ENCODE measurements at places on chromosomes 7 and 10.

DNA sequence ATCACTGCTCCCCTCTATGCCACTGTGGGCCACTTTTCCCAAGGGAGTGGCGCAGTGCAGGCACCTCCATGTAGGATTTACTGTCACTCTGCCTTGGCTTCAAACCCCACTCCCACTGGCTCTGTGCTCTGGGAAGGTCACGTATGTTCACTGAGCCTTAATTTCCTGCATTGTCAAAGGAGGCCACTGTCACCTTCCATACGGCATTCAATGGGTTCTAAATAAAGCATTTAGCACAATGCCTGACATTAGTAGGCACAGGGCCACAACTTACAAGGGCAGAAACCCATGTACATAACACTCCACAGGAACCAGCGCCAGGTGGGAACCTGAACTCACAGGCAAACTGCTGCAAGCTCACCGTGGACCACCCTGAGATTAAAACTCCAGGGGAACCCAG, 196.4 kb downstream of the USP6NL start:
- no peaks in the 10 kb centered on the region for H3K36me3 ChIP-seq
- no peak overlapping the region for H3K27ac ChIP-seq
- H3K27me3 ChIP-seq: no peaks in the 10 kb centered on the region
- no peak for DNase-seq

DNA sequence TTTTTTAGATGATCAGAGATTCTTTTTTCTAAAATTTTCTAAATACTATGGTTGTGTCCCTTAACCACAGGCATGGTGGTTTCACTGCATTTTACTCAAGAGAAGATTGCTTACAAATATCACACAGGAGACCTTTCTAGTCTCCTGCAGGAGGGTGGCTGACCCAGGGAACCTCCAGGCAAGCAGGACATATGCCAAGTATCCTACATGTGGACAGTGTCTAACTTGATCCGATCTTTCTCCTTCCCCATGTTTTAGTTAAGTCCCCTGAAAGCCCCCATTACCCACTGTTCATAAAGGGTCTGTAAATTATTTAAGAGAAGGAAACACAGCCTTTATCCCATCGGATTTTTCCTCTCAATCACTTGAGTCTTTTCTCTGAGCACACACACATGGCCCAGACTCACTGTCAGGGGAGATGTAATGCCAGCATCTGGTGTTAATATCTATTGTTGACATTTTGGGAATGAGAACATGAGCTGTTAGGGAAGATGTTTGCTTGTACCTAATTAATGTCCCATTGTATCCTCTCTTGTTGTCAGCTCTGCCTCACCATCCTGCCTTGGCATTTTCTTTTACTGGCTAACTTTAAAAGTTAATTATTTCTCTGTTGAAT, 755.2 kb downstream of the AUTS2 start:
- no peak overlapping the region for H3K4me3 ChIP-seq
- no peak for DNase-seq
- no peaks in the 10 kb centered on the region for H3K36me3 ChIP-seq
- H3K27ac ChIP-seq: no peak overlapping the region

DNA sequence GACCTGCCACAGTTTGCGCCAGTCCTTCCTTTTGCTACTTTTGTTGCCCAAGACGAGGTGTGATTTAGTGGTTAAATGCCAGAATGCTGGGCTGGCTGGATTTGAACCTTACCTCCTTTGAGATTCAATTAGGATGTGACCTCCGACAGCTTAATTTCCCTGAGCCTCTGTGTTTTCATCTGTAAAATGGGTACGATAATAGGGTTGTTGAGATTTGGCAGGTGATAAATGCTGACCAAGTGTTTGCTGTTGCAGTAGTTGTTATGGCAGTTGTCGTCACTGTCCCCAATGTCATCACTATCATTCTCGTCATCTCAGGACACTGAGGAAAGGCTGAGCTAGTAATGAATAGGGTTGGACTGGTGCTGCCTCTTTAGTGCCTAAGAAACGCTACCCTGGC, 61.1 kb downstream of the GRK5 start:
- H3K4me3 ChIP-seq: no peak overlapping the region
- no peaks in the 10 kb centered on the region for H3K27me3 ChIP-seq
- peak overlapping the region; percentile 96 for H3K27ac ChIP-seq

- H3K36me3 ChIP-seq: peaks cover 4% of the 10 kb centered on the region
- no peak overlapping the region for H3K4me3 ChIP-seq
- H3K27ac ChIP-seq: no peak overlapping the region
- H3K4me1 ChIP-seq: no peaks in the 10 kb centered on the region
- no peak for DNase-seq
These were observed 35.8 kb downstream of the CREB3L2 start for GRCh38 chr7:137965942-137966640.

DNA sequence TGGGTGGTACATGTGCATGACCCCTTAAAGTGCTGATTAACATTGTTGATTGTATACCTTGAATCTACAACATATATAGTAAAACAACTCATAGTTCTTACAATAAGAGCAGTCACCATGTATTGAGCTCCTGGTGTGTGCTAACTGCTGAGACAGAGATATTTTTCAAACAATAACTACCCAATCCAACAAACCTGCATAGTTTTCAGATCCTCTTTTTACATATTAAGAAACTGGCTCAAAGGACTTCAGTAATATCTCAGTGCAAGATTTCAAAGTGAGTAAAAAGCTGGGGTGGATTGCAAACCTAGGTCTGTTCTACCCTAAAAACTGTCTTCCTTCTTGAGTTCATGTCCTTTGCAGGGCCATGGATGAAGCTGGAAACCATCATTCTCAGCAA, 272.2 kb downstream of the SNX13 start:
- H3K4me1 ChIP-seq: no peaks in the 10 kb centered on the region
- no peaks in the 10 kb centered on the region for H3K27me3 ChIP-seq
- H3K27ac ChIP-seq: no peak overlapping the region
- no peak for DNase-seq

DNA sequence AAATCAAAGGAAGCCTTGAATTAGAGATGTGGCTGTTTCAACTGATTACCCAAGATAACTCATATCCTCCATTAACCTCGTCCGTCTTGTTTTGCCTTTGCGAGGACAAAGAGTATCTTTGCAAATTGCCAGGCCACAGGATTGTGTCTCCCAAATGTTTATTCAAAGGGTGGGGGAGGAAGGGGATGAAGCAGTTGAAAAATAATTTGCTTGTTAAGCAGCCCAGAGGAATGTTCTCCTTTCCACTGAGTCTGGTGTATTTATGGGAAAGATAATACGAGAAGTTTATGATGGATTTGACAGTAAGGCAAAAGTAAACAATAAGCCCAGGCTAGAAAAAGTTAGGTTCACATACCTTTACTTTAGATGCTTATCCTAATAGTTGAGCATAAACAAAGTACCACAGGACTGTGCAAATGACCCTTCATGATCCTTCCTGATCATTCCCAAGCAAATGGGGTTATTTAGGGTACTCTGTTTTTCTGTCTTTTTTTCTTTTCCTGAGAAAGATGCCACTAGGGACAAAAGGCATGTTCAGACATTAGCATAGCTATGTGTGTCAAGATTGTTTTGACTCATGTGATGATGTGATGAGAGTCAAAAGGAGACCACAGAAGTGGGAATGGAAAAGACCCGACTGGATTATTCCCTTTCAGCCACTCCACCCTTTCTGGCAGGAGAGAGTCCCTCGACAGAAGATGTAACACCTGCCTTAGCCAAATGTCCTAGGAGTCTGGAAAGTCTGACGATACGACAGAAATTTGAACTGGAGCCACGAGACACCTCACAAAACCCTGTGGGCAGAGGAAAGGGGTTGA, 243.0 kb upstream of the GLI3 start:
- H3K27me3 ChIP-seq: no peaks in the 10 kb centered on the region
- H3K4me1 ChIP-seq: no peaks in the 10 kb centered on the region
- no peak overlapping the region for H3K4me3 ChIP-seq
- H3K27ac ChIP-seq: no peak overlapping the region
- H3K36me3 ChIP-seq: no peaks in the 10 kb centered on the region
- DNase-seq: no peak

- H3K27me3 ChIP-seq: no peaks in the 10 kb centered on the region
- no peaks in the 10 kb centered on the region for H3K4me1 ChIP-seq
- no peaks in the 10 kb centered on the region for H3K36me3 ChIP-seq
- no peak overlapping the region for H3K4me3 ChIP-seq
- DNase-seq: no peak
- no peak overlapping the region for H3K27ac ChIP-seq
These were observed 21.3 kb downstream of the TSPAN15 start for GRCh38 chr10:69472544-69472943.

DNA sequence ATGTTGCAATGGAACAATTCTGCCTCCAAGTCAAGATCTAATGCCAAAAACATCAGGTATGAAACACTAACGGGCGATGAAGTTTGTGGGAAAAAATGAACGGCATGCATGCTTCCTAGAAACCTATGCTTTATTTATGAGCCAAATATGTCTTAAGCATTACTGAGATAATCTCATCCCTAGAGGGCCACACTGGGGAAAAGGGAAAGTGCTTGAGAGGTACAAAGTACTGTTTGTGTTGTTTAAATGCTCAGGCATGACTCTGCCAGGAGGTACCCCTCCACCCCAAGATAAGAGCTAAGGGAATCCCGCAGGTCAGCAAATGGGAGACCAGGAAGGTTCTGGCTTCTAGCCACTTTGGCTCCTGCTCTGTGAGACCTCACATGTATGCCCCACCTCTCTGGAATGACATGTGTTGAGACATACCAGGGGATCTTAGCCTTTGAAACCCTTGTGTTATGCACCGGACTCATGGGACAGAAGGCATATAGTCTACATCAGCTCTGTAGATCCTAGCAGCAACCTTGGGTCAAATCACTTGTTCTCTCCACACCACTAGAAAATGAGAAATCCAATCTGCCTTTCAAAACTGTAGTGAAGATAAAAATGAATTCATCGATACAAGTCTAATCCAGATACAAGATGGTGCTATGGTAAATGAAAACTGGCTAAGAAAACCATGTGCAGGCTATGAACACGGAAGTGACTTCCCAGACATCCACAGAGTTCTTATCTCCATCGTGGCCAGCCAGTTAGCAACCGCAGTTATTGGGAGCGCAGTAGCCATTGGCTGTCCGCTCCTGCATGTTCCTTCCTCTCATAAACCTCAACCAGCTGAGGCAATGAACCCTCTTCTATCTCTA, 61.0 kb downstream of the CREB3L2 start:
- no peaks in the 10 kb centered on the region for H3K27me3 ChIP-seq
- DNase-seq: no peak

GRCh38 chr10:119270762-119271366, 63.5 kb downstream of the GRK5 start:
- peak overlapping the region; percentile 96 for H3K27ac ChIP-seq
- H3K27me3 ChIP-seq: no peaks in the 10 kb centered on the region
- peak; percentile 38 for DNase-seq
- H3K36me3 ChIP-seq: no peaks in the 10 kb centered on the region
- peak overlapping the region; percentile 27 for H3K4me3 ChIP-seq
- peaks cover 69% of the 10 kb centered on the region for H3K4me1 ChIP-seq

DNA sequence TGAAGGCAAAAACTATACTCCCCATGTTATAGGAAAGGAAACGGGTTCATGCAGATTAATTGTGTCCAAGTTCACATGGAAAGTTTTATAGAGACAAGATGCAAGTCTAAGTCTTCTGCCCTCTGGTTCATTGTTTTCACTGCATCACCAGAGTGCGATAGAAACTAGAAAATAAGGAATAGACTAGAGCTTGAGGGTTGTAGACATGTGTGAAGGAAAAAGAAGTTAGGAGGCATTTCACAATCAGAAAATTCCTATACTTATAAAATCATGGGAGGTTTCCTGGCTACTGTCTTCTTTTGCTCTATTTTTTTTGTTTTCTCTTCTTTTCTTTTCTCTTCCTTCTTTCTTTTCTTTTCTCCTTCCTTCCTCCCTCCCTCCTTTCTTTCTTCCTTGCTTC, 329.8 kb downstream of the PLXDC2 start:
- no peaks in the 10 kb centered on the region for H3K36me3 ChIP-seq
- no peak overlapping the region for H3K4me3 ChIP-seq
- H3K27me3 ChIP-seq: no peaks in the 10 kb centered on the region
- no peaks in the 10 kb centered on the region for H3K4me1 ChIP-seq
- DNase-seq: no peak

DNA sequence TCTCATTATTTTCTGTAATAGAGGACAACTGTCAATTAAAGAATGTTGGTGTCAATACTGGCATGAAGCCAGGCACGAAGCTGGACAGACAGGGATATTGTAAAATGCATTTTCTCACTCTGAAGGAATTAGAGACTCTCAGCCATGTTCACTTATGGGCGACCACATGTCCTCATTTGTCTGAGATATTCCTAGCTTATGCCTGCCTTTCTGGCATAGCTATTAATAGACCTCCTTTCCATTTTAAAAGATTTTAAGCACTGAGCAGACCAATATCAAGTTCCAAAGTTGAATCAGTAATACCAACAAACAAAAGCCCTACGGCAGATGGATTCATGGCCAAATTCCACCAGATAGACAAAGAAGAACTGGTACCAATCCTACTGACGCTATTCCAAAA, 589.9 kb downstream of the GRM8 start:
- no peak for DNase-seq
- H3K36me3 ChIP-seq: no peaks in the 10 kb centered on the region
- H3K4me3 ChIP-seq: no peak overlapping the region
- no peak overlapping the region for H3K27ac ChIP-seq

DNA sequence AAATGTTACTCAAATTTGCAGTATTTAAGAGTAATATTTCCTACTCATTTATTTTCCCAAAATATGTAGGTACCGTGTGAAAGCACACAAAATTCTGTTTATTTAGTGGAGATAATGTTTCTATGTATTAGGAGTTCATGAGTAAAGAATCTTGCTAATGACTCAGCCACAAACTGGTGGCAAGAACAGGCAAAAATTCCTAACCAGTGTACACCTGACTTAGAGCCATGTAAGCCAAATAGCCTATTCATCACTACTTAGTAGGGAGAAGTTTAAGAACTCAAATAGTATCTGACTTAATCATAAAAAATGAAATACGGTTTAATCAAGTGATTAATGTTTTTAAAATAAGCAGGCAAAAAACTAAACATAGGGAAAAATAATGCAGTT, 169.0 kb downstream of the SRPK2 start:
- no peak for DNase-seq
- H3K4me3 ChIP-seq: no peak overlapping the region
- H3K27ac ChIP-seq: no peak overlapping the region
- no peaks in the 10 kb centered on the region for H3K4me1 ChIP-seq
- no peaks in the 10 kb centered on the region for H3K36me3 ChIP-seq

DNA sequence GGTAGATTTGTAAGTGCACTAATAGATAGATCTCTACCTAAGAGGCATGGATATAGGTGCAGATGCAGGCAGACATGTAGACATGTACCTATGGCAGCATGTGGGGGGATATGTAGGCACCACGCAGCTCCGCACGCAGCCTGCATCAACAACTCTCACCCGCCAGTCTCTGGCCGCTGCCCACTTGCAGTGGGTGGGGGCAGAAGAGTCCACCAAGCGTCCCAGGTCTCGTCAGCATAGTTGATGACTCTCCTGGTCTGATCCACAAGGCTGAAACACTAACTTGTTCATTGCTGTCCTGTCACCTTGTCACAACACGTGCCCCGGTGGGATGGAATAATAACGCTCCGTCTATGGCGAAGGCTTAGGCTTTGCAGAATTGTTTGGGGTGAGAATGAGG, 252.0 kb downstream of the ADARB2 start:
- peaks cover 4% of the 10 kb centered on the region for H3K27me3 ChIP-seq
- no peaks in the 10 kb centered on the region for H3K4me1 ChIP-seq
- no peak for DNase-seq

GRCh38 chr7:51214098-51214497, 102.5 kb downstream of the COBL start:
- H3K27me3 ChIP-seq: no peaks in the 10 kb centered on the region
- H3K4me3 ChIP-seq: no peak overlapping the region
- H3K27ac ChIP-seq: no peak overlapping the region
- no peak for DNase-seq
- no peaks in the 10 kb centered on the region for H3K4me1 ChIP-seq

- peaks cover 24% of the 10 kb centered on the region for H3K4me1 ChIP-seq
- DNase-seq: peak; percentile 40
- no peak overlapping the region for H3K4me3 ChIP-seq
- H3K36me3 ChIP-seq: no peaks in the 10 kb centered on the region
These were observed 1.3 kb upstream of the ACHE start for GRCh38 chr7:100896732-100897608.

Data from T-cell (primary cell).